ENCODE measurements at places on chromosomes 13 and 19.
A peak's percentile ranks its signal among the peaks of the same experiment; 100 is the strongest.

DNA sequence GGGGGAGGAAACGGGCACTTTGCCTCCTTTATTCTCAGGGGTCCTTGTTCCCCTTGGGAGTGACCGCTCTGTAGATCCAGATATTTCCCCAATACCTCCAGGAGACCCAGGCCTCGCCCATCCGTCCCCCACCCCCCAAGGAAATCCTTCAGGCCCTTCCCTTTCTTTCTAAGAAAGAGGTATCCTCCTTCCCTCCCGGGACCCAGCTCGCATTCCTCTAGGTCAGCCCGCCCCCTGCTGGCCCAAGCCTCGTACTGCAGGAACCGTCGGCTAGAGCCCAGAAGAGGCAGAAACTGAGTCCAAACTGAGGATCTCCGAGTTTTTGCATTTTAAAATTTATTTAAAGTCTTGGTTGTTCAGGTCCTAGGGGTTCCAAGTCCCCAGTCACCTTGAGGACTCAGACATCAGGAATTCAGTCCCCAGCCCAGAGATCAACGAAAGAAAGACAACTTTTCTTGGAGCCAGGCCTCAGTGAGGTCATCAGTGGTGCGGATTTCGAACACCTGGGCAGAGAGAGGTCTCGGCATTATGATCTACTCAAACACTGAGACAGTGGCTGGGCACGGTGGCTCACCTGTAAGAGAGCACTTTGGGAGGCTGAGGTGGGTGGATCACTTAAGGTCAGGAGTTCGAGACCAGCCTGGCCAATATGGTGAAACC is 7.5 kb upstream of the LRFN1 start:
- peak; percentile 65 for DNase-seq

- DNase-seq = no peak
Measured at GRCh38 chr19:36086326-36086725, 24.6 kb upstream of the OVOL3 start.

DNA sequence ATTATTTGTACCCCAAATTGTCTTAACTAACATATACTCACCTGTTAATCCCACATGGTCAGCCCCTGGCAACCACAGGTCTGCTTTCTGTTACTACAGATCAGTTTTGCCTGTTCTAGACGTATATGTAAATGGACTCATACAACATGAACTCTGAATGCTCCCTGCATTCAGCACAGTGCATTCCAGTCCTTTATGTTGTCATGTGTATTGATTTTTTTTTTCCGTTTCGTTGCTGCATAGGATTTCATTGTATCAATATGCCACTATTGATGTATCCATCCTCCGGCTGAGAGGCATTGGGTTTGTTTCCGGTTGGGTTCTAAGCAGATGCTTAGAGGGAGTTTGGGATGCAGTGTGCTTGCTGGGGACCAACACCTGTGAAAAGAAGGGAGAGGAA is 36.1 kb upstream of the TNFRSF19 start:
- DNase-seq = no peak

DNA sequence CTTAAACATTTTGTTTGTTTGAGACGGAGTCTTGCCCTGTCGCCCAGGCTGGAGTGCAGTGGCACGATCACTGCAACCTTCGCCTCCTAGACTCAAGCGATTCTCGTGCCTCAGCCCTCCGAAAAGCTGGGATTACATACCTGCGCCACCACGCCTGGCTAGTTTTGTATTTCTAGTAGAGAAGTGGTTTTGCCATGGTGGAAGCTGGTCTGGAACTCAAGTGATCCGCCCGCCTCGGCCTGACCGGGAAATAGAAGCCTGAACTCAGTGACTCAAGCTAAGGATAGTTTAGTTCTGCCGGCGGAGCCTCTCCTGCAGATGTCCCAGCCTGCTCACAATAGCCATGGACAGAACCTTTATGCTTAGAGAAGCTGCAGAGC is 53.0 kb upstream of the ZNF254 start:
- DNase-seq = peak; percentile 62

- DNase-seq = no peak
Measured at GRCh38 chr13:26010487-26011207, 41.2 kb downstream of the SHISA2 start.

DNA sequence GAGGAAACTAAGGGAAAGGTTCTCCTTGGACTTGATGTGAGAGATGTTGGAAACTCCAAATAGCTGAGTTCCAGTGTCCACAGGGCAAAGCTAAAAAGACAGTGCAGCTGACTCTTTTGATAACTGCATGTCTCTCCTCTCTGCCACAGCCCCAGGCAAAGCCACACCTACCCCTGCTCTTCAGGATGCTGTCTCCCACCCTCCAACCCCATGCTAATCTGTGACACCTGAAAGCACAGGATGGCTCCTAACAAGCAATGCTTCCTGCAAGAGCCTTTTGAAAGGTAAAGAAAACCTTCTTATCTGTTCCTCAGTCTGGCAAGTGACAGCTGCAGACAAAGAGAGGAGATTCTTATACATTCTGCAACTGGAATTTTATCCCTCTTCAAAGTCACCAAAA is 14.5 kb downstream of the SLC46A3 start:
- no peak for DNase-seq

DNA sequence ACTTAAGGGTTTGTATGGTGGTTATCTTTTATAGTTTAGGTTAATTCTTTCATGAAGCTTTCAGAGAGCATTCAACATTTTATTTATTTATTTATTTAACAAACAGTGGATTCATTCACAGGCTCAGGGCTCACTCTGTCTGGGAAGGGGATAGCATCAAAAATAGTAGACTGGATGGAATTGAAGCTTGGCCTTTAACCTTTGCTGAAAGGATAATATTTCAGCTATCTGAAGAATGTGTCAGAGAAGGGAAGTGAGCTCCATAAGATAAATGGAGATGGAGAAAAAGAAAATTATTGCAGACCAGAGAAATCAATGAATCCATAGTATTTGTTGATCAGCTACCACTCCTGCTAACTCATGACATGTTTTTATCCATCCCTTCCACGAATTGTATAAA is 305.6 kb downstream of the COG6 start:
- no peak for DNase-seq

GRCh38 chr19:39974377-39975155 is 3.6 kb downstream of the PSMC4 start:
- DNase-seq = no peak

DNA sequence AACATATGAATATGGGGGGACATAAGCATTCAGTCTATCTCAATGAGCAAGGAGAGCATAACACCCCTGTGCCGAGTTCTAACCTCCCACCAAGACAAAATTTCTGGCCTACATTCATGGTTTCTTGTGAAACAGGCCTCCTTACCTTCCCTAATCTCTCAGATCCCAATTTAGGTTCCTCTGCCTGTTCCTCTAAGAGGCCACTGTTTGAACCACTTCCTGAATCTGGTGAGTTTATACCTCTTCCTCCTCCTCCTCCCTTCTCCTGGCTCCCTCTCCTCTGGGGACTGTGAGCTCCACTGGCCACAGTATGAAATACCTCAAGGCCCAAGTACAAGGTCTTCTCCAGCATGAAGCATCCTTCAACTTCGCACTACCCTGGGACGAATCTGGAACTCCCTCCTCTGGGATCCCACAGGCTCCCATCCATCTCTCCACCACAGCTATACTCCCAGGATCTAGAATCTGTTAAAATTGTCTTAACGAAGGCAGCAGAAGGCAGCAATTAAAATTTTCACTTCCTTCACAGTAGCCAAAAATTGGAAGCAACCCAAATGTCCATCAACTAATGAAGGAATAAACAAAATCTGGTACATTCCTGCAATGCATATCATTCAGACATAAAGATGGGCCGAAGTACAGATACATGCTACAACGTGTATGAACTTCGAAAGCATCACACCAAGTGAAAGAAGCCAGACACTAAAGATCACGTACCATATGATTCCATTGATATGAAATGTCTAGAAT is 7.8 kb upstream of the SIGLECL1 start:
- DNase-seq = no peak

DNA sequence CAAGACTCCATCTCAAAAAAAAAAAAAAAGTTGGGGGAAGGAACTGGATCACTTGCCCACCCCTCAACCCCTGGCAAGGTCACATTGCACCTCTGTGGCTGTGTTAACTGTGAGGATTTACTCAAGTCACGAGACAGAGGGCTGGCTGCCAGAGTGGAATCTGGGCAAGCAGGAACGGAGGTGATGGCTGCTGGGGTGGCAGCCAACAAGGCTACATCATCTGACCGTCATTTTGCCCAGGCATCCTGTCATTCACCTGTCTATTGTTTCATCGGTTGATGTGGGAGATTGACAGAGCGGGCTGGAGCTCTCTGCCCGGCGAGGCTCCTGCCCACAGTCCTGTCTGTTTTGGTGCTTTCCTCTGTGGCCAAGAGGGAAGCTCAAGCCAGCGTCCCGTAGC is 75.7 kb downstream of the DPF1 start:
- DNase-seq = no peak

DNA sequence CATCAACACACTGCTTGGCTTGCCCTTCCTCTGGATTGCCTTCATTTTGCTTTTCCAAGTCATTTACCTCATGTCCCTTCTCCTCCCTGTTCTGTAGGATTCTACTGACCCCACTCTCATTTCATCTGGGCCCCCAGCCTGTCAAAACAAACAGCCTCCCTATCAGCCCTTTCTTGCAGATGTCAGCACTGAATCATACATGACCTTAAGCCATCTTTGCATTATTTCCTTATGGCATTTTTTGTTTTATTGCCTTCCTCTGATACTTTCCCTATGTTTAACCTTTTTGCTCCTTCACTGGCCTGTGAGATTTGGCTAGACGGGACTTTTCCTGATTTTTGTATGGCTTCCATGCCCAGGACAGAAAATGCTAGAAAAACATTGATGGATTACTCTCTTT is 8.7 kb downstream of the LRCH1 start:
- DNase-seq = peak; percentile 21

DNA sequence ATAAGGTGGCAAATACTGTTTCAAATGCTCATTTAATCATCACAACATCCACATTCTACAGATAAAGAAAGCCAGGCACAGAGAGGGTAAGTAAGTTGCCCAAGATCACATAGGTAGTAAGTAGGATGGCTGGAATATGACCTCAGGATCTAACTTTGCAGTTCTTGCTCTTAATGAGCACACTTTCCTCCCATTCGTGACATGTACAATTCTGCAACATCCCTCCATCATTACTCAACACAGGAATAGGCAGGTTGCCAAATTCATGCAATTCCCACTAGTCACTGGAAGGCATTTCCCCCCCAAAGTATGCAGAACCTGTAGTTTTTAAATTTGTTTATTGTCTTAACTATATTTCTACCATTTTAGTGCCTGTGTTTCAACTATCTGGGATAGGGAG is 109.2 kb downstream of the OLFM4 start:
- DNase-seq = peak; percentile 98

GRCh38 chr19:49890349-49891311 is 6.1 kb downstream of the IL4I1 start:
- DNase-seq = no peak

GRCh38 chr19:1373534-1374249 is 10.0 kb upstream of the NDUFS7 start:
- DNase-seq = no peak

- peak; percentile 55 for DNase-seq
Measured at GRCh38 chr13:23987331-23987894, 90.1 kb upstream of the C1QTNF9B start.

DNA sequence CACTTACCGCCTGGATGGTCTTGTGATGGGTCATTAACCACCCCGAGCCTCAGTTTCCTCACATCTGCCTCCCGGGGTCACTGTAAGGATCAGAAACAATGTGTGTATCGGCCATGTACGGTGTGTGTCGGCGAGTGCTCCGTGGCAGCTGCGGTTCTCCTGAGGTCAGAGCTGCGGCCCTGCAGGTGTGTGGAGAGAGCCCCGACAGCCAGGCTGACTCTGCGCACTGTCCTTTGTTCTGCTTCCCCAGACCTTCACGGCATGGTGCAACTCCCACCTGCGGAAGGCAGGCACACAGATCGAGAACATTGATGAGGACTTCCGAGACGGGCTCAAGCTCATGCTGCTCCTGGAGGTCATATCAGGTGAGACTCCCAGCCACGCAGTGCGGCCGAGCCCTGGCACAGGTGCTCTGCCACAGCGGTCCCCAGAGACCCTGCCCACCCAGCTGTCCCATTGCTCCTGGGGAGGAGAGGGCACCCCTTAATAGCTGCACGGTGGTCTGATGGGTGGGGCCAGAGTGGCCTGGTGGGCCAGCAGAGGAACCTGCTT is 43.8 kb downstream of the CAPN12 start:
- no peak for DNase-seq

- DNase-seq = peak; percentile 38
Measured at GRCh38 chr13:102877303-102877702, 31.5 kb downstream of the ERCC5 start.

GRCh38 chr13:113354831-113355610 is 8.9 kb downstream of the GRTP1 start:
- DNase-seq = no peak

DNA sequence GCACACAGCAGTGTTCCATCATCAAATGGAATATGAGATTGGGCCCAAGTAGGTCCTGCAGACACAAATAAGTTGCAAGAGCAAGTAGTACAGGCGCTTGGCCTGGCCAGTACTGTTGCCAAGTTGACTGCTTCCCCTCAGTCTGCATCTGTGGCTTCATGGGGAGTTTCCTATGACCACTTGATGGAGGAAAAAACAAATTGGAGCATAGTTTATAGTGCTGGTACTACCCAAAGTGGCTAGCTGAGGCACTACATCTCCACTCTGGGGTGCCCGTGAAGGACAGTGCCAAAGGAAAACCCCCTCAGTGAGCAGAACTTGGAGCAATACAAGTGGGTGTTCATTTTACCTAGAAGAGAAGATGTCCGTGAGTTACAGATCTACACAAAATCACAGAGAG is 10.6 kb upstream of the ALOX5AP start:
- DNase-seq = no peak

DNA sequence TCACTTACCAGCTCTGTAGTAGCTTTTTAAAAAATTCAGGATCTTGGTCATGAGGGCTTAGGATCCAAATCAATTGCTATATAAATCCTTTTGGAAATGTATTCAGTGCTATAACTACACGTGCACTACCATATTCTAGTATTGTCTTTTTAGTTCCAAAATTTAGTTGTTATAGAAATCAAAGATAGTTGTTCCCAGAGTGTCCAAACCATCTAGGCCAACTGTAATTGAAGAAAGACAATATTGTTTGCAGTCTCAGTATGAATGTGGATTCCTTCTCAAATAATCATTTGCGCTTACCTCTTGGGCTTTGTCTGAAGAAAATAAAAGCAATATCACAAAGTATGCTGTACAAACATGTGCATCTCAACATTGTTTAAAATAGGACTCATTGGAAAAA is 184.1 kb upstream of the EDNRB start:
- DNase-seq = no peak

DNA sequence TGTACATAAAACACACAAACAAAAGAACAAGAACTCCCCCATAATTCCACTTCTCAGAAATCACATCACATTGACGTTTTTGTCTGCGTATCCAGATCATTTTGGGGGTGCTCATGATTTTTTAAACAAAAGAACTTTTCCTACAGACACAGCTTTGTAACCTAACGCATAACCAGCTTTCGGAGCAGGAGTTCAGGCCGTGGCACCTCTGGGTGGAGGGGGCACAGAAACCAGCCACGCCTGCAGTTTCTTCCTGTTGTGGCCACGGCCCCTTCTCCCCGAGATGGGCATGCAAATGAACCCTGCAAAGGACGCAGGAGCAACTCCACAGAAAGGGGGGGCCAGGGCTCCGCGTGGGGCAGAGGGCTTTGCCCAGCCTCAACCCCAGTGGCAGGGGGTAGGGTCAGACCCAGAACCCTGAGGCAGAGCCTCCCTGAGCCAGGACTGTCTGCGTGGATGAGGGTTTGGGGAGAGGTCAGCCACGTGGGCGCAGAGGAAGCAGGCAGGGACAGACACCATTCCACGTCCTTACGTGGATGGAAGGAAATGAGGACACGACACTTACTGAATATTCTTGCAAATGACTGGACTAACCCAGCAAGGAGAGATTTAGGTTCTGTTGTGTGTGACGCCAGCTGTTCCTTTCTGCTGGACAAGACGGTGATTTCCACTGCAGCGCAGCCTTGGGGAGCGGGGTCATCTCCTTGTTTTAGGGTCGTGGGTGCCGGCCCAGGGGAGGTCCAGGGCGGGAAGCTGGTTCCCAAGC is 64.4 kb downstream of the RASA3 start:
- DNase-seq = no peak

Measured in fibroblast of skin of right biceps (primary cell).